NCI-H446 (cell line): ENCODE measurements at places on chromosomes 2 and 18.

- DNase-seq = no peak
These were observed 42.1 kb upstream of the GPR39 start for GRCh38 chr2:132374551-132374950.

GRCh38 chr2:43073401-43073825 lies 153.0 kb downstream of the ZFP36L2 start:
- DNase-seq = no peak

DNA sequence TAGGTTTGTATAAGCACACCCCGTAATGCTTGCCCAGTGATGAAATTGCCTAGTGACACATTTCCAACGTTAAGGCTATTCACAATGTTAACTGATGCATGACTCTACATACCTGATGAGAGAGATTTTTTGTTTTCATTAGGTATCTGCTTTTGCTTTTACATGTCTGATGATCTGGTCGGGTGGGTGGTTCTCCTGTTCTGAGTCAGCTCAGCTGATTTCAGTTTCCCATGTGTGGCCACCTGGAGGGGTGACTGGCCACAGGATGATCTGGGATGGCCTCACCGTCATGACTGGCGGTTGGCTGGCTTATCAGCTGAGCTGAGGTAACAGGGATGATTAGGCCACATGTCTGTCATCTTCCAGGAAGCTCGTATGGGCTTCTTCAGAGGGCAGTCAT lies 33.8 kb upstream of the ACYP2 start:
- no peak for DNase-seq

DNA sequence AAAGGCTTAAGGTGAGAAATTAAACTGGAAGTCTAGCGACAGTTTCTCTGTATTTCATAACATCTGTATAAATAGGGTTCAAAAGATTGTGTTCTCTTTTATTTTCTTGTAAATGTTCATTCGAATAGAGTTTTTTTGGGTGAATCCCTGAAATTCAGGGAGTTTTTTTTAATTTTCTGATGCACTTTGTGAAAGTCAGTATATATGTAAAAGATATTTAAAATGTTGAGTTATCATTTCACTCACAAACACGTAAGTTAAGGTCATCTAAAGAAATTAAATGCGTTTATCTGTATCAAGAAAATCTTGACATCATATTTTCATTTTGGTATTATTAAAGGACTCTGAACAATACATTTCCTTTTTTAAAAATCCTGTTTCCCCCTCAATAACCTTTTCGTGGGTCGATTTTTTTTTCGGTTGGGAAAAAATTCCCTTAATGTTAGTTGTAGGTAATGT lies 3.4 kb downstream of the SP9 start:
- DNase-seq = no peak

- no peak for DNase-seq
These were observed 32.3 kb downstream of the CCNT2 start for GRCh38 chr2:134950886-134951285.

DNA sequence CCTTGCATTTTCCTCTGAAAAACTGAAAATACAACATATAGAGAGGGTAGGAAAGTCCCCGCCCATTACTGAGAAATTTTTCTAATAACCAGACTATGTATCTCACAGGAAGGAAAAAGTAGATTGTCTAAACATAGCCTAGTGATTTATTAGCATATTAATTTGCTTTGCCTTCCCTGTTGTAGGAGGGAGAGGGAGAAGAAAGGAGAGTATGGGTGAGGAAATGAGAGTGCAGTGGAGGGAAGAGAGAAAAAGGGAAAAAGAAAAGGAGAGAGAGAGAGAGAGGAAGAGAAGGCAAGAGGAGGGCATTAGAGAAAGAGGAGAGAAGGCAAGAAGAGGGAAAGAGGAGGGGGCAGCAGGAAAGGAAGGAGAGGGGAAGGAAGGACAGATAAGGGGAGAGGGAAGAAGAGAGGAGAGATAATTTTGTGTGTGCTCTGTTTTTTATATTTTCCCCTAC lies 3.6 kb upstream of the KYNU start:
- no peak for DNase-seq

DNA sequence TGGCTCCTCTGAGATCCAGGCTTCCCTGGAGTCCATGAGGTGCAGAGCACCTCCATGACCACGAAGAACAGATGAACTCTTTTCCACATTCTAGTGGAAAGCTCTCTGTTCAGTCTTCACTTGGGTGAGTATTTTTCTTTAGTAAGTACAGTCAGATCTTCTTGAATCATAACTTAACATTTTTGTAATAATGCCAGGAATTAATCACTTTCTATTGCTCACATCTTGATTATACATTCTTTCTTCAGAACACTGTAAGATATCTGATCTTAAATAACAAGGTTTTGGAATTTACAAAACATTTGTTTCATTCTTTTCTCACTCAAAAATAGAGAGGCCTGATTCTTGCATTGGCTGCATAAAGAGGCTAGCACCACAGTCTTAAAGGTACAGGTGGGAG lies 45.4 kb upstream of the RND3 start:
- no peak for DNase-seq

DNA sequence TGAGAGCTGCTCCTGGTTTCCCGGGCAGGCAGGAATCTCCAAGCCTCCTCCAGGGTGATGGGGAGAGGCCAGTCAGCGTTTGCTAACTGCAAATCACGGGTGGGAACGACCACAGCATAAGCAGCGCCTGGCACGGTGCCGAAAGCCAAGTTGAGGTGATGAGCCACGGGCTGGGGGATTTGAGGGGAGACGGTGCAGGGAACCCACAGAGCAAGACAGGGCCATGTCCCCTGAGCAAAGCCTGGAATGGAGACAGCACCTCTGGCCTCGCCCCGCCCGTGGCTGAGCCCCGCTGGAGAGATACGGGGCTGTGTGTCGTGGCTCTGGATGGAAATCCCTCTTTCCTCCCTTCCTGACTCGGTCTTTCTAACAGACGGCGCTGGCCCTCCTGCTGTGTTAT lies 31.5 kb upstream of the TMEM18 start:
- DNase-seq = no peak

- DNase-seq = peak; percentile 53
These were observed 25.7 kb upstream of the FAM178B start for GRCh38 chr2:97011977-97012569.

- DNase-seq = no peak
These were observed 378.3 kb upstream of the MYT1L start for GRCh38 chr2:2709431-2709770.

GRCh38 chr2:119645173-119645855 lies 33.7 kb upstream of the TMEM177 start:
- no peak for DNase-seq

DNA sequence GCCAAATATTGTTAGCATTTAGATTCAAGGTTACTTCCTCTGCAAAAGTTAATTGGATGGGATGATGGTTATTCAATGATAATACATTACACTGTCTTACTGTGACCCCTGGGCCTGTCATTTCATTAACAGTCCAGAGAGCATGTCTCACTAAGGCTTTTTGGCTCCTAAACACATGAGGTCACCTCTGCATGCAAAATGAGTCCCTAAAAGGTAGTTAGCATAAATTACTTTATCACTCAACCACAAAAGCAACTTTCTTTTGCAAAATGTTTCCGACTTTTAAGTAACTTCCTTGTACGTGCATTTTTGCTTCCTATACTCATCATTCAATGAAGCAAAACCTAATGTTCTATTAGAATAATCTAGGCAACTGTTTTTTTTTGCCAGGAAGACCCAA lies 16.8 kb upstream of the AGFG1 start:
- DNase-seq = no peak

GRCh38 chr2:233287871-233288270 lies 19.7 kb upstream of the SAG start:
- no peak for DNase-seq

- no peak for DNase-seq
These were observed 152.9 kb downstream of the INSIG2 start for GRCh38 chr2:118241128-118241527.

GRCh38 chr18:32548688-32549087 lies 78.0 kb upstream of the GAREM1 start:
- no peak for DNase-seq

GRCh38 chr2:164697688-164698461 lies 76.6 kb upstream of the GRB14 start:
- DNase-seq = peak; percentile 44

GRCh38 chr18:3648641-3649040 lies 198.7 kb downstream of the TGIF1 start:
- DNase-seq = no peak

DNA sequence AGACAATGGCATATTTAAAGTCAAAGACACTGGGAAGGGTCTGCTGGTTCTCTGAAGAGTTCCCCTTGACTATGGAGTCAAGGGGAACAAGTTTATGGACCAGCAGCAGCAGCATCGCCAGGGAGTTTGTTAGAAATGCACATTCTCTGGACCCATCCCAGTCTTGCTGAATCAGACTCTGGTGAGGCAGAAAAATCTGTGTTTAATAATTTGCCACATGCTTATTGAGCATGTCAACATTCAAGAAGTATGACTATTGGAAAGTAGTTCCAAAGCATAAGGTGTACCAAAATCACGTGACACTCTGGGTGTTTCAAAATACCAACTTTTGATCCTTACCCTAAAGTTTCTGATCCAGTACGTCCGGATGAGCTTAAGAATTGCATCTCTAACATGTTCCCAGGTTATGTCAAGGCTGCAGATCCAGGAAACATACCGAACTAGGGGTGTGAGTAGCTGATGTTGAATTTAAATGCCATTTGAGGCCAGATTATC lies 853.8 kb downstream of the TMEM182 start:
- DNase-seq = no peak

- DNase-seq = peak; percentile 24
These were observed 43.8 kb downstream of the OSBPL6 start for GRCh38 chr2:178238154-178238521.

GRCh38 chr2:106563195-106563594 lies 76.0 kb downstream of the CD8B2 start:
- DNase-seq = no peak

- DNase-seq = no peak
These were observed 36.8 kb upstream of the LCLAT1 start for GRCh38 chr2:30410217-30410616.
